ENCODE measurements at places on chromosomes 11 and 22. TPM values are rescaled to one million over a fixed set of nuclear protein-coding genes. Genes with fewer than 3 reads are reported as not detected.

- DNase-seq = no peak
Observed at GRCh38 chr11:6237761-6238302, 1.1 kb upstream of the CNGA4 start.

DNA sequence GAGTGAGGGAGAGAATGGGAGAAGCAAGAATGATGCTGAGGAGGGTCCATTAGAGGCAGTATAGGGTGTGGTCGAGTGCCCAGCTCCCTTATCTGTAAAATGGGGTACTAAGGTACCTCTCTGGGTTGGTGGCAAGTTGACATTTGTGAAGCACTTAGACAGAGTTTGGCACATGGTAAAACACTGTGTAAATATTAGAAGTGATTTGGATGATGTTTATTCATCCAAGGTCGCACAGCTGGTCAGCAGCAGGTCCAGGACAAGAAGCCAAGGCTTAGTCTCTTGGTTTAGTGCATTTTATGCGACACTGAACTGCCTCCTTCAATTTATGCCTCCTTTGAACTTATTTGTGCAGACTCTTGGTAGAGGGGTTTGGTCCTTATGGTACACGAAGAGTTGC, 19.4 kb downstream of the KREMEN1 start:
- no peak for DNase-seq

The SAA4 gene
- total RNA-seq = not detected

The TPST2 gene
- 20.1 TPM for total RNA-seq

The IPO7 gene
- 173 TPM for total RNA-seq
